ENCODE measurements at places on chromosomes 1 and 21. TPM values are rescaled to one million over a fixed set of nuclear protein-coding genes. Genes with fewer than 3 reads are reported as not detected.

Gene DYNLT4
- total RNA-seq, result not detected

Gene VANGL1
- 8.5 TPM for total RNA-seq

Gene NTMT2
- total RNA-seq, result not detected

Gene HES2
- 5.9 TPM for total RNA-seq

Gene LRRIQ3
- 0.99 TPM for total RNA-seq

Gene OLFM3
- 0.10 TPM for total RNA-seq

Gene LENEP
- total RNA-seq, result not detected

Gene ATF3
- total RNA-seq, result 32.7 TPM

Gene S100B
- 22.7 TPM for total RNA-seq

Data from skin of body (tissue), 3 donors.